ENCODE measurements at places on chromosomes 7 and 10.

DNA sequence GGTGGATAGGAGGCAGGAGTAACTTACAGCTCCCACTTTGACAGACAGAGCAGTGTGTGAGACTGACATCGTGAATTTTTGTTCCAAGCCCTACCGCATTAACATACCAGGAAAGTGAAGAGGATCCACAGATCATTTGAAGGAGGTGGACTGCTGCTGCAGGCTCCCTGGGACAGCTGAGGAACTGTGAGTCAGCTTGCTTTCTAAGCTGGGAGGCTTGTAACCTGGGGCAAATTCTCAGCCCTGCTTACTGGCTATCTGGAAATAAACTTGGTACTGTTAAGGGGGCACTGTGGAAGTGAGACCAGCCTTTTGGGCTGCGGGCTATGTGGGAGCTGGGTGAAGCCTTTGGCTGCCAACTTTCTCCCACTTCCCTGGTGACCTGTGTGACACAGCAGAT is 1202.5 kb downstream of the DNAJB9 start:
- DNase-seq = no peak

- peak; percentile 58 for DNase-seq
These were observed 14.4 kb downstream of the ALKBH4 start for GRCh38 chr7:102450242-102450641.

DNA sequence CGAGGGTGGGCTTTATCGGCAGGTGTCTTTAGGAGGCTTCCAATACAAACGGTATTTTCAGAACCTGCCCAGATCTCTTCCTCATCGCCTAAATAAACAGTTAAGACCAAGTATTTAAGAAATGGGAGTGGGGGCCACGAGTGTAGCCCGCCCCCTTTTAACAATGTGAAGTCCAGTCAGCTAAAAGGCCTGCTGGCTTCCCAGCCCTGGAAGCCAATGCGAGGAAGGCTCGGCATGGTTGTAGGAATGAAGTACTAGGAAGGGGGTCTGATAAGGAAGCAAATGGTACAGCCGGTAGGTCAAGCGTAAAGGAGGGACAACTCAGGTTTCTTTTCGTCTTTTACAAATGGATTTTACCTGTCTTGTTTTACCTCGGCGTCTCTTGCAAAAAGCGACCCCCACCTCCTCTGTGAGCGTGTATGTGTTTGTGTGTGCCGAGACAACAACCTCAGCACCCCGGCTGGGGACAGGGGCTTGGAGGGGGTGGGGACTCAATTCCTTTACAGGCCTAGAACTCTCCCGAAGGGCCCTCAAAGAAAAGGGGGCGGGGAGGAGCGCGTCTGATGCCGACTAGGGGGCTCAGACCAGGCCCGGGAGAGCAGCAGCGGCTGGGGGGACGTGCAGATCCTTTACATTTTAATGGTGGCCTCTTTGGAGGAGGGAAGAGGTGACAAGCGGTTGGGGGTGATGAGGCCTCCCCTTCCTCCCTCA is 147.6 kb downstream of the GPR85 start:
- DNase-seq = peak; percentile 2

- no peak for DNase-seq
These were observed 848.3 kb upstream of the C7orf33 start for GRCh38 chr7:147742301-147742700.

GRCh38 chr7:37265006-37265405 is 183.7 kb downstream of the ELMO1 start:
- DNase-seq = no peak

DNA sequence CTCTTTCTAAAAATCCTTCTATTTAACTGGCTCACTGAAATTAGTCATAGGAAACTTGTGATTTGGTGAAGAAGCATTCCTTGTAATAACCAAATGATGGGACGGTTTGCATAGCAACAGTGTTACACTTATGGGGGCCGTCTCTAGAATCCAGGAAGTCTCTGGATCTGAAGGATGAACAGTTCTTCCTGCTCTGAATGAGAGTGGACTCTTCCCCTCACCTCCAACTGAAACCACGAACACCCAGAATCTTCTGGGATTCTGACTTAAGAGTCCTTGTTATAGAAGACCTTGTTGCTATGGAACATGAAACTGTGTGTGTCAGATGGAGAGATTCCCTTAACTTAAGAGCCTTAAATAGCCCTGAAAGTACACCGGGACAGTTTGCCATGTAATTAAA is 23.2 kb downstream of the NOLC1 start:
- no peak for DNase-seq

- peak; percentile 28 for DNase-seq
These were observed 15.5 kb downstream of the STX1A start for GRCh38 chr7:73703757-73704639.

DNA sequence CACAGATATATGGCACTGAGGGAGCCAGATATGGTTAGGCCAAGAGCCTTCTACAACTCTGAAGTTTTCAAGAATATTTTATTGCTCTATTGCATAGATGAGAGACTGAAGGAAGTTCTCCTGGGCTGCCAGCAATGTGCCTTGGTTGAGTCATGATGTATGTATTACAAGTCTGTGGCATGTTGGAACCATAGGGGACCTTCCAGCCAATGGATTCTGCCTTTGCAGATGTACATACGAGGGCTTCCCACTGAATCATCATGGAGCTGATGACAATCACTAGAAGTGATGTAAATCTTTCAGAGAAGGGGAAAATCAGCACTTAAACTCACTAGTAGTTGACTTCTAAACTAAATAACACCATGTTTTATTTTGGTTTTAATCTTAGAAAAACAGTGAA is 419.5 kb downstream of the PHTF2 start:
- DNase-seq = no peak

DNA sequence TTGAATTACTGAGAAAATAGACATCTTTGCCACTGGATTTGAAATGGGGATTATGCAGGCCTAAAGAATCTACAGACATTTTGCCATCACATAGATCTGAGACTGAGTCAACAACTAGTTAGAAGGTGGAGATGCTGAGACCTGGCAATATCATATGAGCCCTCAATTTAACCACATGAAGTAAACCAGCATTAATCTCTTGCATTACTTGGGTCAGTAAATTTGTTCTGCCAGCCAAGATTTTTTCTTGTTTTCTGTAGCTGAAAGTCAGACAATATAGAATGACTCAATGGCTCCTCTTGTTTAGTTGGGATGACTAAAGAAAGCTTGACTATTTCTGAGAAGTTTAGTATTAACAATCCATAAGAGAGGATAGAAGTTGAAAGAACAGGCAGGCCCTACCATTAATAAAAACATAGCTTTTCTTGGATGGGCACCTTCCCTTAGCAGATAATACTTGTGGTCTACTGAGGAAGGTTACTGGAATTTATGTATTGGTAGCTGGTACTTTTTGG is 396.7 kb upstream of the SORCS1 start:
- no peak for DNase-seq

DNA sequence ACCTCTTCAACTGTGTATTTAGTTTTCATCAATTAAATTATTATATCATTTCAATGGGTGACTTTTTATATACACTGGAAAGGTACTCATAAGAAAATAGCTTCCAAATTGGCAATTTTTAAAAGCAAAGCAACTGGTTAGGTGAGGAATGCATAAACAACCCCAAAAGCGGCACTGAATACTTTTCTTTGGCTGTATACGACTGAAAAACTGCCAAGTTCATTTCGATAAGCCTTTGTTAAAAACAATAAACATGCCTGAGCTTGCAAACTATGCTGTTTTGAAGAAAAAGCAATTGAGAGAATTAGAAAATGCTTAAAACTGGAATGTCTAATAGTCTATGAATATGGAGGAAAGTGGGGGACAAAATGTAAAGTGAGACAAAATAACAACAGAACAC is 2.9 kb downstream of the SLC16A12 start:
- no peak for DNase-seq

DNA sequence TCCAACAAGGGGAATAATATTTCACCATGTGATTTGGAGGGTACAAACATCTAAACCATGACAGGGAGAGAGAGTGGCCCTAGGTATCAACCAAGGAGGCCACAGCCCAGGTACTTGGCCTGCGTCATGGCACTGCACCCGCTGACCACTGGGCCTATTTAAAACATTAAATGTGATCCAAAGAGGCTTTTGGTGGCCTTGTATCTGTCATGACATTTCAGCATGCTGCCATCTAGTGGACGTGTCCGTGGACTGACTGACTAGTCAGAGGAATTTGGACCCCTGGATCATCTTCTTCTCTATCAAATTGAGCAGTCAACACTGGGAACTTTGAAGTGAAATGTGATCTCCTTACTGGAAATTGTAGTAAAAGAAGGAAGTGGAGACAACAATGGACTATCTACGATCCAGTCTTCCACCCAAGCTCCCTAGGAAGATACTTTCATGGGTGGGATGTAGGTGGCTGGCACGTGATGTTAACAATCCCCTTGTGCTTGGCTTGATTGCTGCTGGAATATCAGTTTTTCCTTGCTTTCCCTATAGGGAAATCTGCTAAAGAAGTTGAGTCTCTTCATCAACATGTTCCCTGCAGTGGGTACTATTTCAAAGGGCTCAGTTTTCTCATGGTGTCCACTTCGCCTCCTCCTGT is 24.6 kb upstream of the ITGA8 start:
- no peak for DNase-seq

GRCh38 chr10:117226813-117227451 is 14.0 kb upstream of the SLC18A2 start:
- no peak for DNase-seq

DNA sequence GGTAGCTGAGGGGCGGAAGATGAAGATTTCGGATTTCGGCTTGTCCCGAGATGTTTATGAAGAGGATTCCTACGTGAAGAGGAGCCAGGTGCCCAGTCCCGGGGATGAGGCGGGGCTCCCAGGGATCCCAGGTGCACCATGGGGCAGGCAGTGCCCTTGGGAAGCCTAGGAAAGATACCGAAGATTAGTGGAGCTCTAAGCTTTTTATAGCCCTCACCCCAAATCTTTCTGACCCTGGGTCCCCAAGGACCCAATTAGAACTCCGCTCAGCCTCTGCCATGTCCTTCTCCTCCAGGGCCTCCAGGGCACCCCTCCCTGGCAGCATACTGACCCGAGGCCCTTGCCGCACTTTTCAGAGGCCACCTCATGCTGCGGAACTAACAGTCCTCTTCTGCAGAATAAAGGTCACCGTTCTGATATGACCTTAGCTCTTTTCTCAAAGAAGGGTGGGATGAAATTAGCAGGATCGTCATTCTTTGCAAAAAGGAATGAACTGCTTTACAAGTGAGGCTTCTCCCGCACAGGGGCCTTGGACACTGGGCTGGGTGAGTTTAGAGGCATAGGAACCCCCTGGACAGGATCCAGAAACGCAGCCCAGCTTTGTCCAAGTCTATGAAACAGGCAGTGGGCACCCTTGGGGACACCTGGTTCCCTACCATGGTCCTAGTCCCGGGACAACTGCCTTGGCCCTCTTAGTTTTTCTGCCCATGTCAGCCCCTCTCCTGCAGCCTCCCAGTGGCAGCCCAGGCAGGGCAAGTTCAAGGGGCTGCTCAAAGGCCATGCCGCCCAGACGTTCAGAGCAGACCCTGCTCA is 17.9 kb upstream of the CSGALNACT2 start:
- no peak for DNase-seq

DNA sequence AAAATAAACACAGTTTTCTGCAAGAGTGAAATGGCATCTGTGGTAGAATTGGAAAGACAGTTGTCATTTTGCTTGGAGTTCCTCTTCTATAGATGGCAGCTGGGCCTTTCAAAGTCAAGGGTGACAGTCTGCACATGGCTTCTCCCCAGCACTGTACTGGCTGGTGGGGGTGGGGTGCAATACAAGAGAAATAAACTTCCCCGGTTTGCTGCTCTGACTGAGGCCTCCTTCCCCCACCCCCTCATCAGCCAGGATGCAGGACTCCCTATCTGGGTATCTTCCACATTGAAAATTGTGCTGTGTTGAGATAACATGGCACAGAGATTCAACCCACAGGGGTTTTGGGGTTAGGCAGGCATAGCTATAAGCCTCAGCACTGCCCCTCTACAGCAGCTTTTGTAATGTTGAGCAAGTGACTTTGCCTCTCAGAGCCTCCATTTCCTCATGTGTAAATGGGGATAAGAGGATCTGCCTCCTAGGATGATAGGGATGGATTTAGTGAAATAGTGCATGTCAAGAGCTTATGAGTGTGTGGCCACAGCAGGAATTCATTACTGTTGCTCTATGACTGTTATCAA is 85.8 kb upstream of the WDR11 start:
- no peak for DNase-seq

DNA sequence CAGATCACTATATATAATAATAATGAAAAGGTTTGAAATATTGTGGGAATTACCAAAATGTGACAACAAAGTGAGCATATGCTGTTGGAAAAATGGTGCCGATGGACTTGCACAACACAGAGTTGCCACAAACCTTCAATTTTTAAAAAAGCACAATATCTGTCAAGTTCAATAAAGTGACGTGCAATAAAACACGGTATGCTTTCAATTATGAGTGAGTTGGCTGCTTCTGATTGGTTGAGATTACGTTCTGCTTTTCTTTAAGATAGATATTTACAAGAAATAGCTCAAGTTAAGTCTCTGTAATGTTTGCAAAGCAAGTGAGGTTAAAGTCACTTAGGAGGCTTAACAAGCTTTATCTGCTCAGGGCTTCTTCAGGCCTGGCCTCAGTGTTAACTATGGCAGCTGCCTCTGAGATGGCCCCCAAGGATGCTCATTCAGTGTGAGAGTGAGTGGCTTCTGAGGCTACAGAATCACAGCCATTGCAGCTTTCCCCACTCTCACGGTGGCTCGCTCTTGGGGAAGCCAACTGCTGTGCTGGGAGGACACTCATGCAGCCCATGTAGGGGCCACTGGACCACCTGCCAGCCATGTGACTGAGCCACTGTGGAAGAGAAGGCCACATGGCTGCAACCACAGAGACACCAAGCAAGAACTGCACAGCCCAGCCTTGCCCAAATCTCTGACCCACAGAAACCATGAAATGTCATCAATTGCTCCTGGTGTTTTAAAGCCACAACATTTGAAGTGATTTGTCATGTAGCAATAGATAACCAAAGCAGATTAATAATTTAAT is 78.3 kb upstream of the TMEM72 start:
- DNase-seq = no peak

DNA sequence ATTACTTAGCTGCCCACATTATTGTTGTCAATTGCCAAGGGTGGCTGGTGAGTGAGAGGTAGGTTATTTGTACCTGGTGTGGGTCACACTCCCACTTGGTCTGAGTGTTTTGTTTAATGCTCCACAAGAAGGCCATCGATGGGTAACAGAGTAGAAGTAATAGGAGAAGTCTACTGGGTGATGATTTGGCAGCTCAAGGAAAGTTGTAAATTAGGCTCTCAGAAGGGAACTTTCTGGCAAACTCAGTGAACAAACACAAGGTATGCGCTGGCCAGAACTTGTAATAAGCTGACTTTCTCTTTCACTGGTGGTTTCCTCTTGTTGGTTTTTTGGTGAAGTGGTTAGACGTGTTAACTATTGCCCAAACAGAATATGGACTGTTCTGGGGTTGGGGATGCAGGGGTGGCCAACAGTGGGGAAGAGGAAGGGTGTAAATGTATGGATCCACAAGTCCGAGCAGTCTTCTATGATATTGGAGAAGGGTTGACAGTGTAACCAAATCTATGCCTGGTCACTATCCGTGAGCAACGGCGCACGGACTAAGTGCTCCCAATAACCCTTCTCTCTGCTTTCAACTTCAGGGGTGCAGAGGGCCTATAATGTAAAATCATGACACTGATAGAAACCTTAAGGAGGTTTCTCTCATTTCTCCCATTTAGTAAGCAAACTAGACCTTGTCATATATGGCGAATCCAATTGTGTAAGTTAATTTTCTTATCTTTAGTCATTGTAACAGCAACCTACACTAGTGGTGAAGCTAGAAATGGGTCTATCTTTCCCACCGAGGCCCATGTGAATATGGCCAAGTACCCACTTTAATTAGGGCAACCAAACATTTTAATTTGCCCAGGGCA is 212.8 kb downstream of the PTEN start:
- no peak for DNase-seq

- no peak for DNase-seq
These were observed 91.0 kb upstream of the FAM20C start for GRCh38 chr7:101146-102046.

GRCh38 chr7:92874567-92874966 is 38.2 kb upstream of the CDK6 start:
- no peak for DNase-seq

Measured in CD4-positive, alpha-beta T cell treated with Interferon gamma for 1 hour (primary cell).